Left lung (tissue), 14 donors: ENCODE measurements at places on chromosomes 13 and 19. TPM values are rescaled to one million over a fixed set of nuclear protein-coding genes. Genes with fewer than 3 reads are reported as not detected.
A peak's percentile ranks its signal among the peaks of the same experiment; 100 is the strongest.

Gene C19orf33
- 63.2 TPM for total RNA-seq

DNA sequence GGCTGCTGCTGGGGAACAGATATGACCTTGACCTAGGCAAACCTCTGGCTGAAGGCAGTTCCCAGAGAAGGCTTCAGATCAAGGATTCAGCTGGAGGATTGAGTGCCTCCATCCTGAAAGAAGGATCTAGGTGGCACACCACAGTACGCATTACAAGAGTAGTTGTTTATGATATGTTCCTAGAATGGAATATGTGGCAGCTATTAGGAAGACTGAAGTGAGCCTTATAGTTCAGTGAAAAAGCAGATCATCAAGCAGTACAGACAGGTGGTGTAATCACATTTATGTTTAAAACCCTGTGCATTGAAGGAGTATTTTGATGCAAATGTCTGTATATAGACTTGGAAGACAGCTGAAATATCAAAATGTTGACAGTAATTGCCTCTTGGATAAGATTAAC, 116.0 kb downstream of the ZAR1L start:
- H3K4me3 ChIP-seq = no peak overlapping the region
- no peaks in the 10 kb centered on the region for H3K4me1 ChIP-seq
- H3K36me3 ChIP-seq = no peaks in the 10 kb centered on the region
- H3K27me3 ChIP-seq = no peaks in the 10 kb centered on the region
- DNase-seq = no peak

GRCh38 chr13:109576331-109576813, 210.0 kb downstream of the IRS2 start:
- H3K4me1 ChIP-seq = no peaks in the 10 kb centered on the region
- H3K4me3 ChIP-seq = no peak overlapping the region
- H3K36me3 ChIP-seq = no peaks in the 10 kb centered on the region
- no peak for DNase-seq

- peak overlapping the region; percentile 68 for H3K27ac ChIP-seq
- DNase-seq = no peak
- H3K36me3 ChIP-seq = no peaks in the 10 kb centered on the region
- H3K27me3 ChIP-seq = peaks cover 22% of the 10 kb centered on the region
These were observed 12.1 kb upstream of the HAS1 start for GRCh38 chr19:51735759-51736449.

Gene NLRP7
- 0.09 TPM for total RNA-seq

GRCh38 chr13:48281556-48281955, 22.0 kb upstream of the RB1 start:
- DNase-seq = no peak
- H3K27me3 ChIP-seq = no peaks in the 10 kb centered on the region
- H3K27ac ChIP-seq = no peak overlapping the region
- no peak overlapping the region for H3K4me3 ChIP-seq

- no peak overlapping the region for H3K27ac ChIP-seq
- no peaks in the 10 kb centered on the region for H3K36me3 ChIP-seq
These were observed 99.0 kb downstream of the PCDH20 start for GRCh38 chr13:61316647-61317046.

GRCh38 chr19:33627962-33628839, 6.4 kb downstream of the CHST8 start:
- no peak overlapping the region for H3K27ac ChIP-seq
- no peak for DNase-seq
- H3K27me3 ChIP-seq = peaks cover 15% of the 10 kb centered on the region
- peaks cover 2% of the 10 kb centered on the region for H3K4me1 ChIP-seq
- no peak overlapping the region for H3K4me3 ChIP-seq

- H3K4me1 ChIP-seq = no peaks in the 10 kb centered on the region
- peak overlapping the region; percentile 17 for H3K27ac ChIP-seq
- no peak overlapping the region for H3K4me3 ChIP-seq
These were observed 86.1 kb downstream of the EDNRB start for GRCh38 chr13:77832339-77833100.

DNA sequence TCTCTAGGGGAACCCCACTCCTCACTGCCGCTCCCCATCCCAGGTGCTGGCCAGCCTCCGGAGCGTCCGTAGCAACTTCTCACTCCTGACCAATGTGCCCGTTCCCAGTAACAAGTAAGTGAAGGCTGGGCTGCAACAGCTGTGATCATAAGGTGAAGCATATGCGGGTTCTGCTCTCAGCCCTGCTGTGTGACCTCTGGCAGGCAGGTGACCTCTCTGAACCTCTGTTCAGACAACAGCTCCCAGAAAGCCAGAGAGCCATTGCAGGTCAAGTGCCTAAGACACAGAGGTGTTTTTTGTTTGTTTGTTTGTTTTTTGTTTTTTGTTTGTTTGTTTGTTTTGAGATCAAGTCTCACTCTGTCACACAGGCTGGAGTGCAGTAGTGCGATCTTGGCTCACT, 28.7 kb downstream of the PDE4A start:
- H3K4me3 ChIP-seq = no peak overlapping the region
- no peaks in the 10 kb centered on the region for H3K27me3 ChIP-seq
- no peak overlapping the region for H3K27ac ChIP-seq
- H3K36me3 ChIP-seq = peaks cover 47% of the 10 kb centered on the region

Gene ZNF888
- total RNA-seq = 5.7 TPM

- H3K36me3 ChIP-seq = no peaks in the 10 kb centered on the region
- no peak overlapping the region for H3K4me3 ChIP-seq
- no peaks in the 10 kb centered on the region for H3K27me3 ChIP-seq
- no peak for DNase-seq
These were observed 7.8 kb downstream of the CIC start for GRCh38 chr19:42276821-42277220.

Gene RASAL3
- 27.1 TPM for total RNA-seq

DNA sequence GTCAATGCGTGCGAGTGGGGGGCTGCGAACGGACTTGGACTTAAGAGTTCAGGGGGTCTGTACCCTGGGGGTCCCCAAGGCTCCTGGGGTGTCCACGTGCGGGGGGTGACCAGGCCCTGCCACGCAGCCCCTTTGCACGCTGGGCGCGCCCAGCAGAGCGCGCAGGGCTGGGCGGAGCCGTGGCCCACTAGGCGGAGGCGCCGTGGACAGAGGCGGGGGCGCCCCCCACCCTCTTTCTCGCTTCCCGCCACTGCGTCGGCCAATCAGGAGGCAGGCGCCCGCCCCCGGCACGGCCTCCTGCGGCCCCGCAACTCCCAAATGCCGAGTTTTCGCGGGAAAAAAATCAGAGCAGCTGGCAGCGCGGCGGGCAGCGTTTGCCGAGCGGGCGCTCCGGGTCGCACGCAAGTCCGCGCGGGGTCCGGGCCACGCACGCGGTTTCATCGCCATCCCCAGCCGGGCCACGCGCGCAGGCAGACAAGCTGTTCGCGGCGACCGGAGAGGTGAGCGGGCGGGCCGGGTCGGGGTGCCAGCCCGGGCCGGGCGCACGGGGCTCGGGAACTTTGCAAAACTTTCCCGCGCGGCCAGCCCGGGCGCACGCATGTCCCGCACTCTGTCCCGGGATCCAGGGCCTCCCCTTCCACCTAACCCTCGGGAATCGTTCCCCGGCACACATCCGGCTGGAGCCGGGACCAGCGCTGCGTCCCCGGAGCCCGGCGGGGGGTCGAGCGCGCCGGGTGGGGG, at the start of gene UHRF1:
Gene UHRF1, plus strand, starts transcription at position 346 of the 741 bp plus-strand sequence. CDS start 1,385 bp downstream, outside the sequence.
- peaks cover 15% of the 10 kb centered on the region for H3K27me3 ChIP-seq
- H3K27ac ChIP-seq = no peak within 1 kb of the TSS
- H3K36me3 ChIP-seq = no peaks in the 10 kb centered on the region
- DNase-seq = no peak

- H3K27me3 ChIP-seq = no peaks in the 10 kb centered on the region
- no peak for DNase-seq
- H3K4me3 ChIP-seq = no peak overlapping the region
- no peak overlapping the region for H3K27ac ChIP-seq
- H3K4me1 ChIP-seq = no peaks in the 10 kb centered on the region
- no peaks in the 10 kb centered on the region for H3K36me3 ChIP-seq
These were observed 543.2 kb downstream of the SLITRK6 start for GRCh38 chr13:85255978-85256377.

GRCh38 chr19:4745986-4746385, 22.3 kb upstream of the DPP9 start:
- H3K4me1 ChIP-seq = peaks cover 6% of the 10 kb centered on the region
- H3K36me3 ChIP-seq = no peaks in the 10 kb centered on the region
- no peak overlapping the region for H3K4me3 ChIP-seq
- no peak overlapping the region for H3K27ac ChIP-seq

Gene TBXA2R
- total RNA-seq = 7.9 TPM

GRCh38 chr13:20685092-20685491, 18.4 kb upstream of the IL17D start:
- no peaks in the 10 kb centered on the region for H3K36me3 ChIP-seq
- no peak overlapping the region for H3K27ac ChIP-seq
- H3K4me3 ChIP-seq = no peak overlapping the region
- no peaks in the 10 kb centered on the region for H3K4me1 ChIP-seq

DNA sequence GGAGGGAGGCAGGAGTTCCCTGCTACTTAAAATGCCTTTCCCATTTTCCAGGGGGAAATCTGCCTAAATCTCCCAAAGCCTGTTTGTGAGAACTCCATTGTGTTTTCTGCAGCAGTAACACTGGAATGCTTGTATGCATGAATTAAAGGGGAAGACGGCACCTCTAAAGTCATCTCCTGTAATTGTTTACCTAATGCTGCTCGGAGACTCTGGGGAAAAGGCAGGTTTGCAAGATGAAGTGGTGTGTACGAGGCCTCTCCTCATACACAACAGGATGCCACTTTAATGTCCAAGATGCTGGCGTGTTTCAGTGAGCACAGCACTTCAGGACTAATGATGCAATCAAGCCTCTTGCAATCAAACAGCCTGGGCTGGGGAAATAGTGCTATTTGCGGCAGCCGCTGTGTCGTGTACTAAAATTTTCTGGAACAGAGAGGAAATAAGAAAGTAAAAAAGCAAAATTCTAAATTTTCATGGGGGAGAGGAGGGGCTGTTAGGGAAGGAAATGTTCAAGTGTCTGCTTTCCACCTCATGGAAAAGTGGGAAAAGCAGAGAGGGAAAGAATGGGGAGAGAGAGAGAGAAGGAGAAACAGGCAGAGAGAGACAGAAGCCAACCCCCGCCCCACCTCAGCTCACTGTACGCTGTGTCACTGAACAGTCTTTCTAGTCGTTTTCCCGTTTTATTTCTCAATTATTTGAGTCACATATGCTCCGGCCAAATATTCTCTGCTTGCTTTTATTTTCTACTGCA, 32.9 kb downstream of the TSHZ3 start:
- H3K27me3 ChIP-seq = peaks cover 16% of the 10 kb centered on the region
- H3K36me3 ChIP-seq = no peaks in the 10 kb centered on the region
- no peak overlapping the region for H3K4me3 ChIP-seq

- peak; percentile 77 for DNase-seq
- no peak overlapping the region for H3K27ac ChIP-seq
- no peaks in the 10 kb centered on the region for H3K27me3 ChIP-seq
- H3K36me3 ChIP-seq = no peaks in the 10 kb centered on the region
These were observed 7.2 kb downstream of the ARHGAP33 start for GRCh38 chr19:35782589-35782988.

Gene DENND1C
- 11.8 TPM for total RNA-seq

DNA sequence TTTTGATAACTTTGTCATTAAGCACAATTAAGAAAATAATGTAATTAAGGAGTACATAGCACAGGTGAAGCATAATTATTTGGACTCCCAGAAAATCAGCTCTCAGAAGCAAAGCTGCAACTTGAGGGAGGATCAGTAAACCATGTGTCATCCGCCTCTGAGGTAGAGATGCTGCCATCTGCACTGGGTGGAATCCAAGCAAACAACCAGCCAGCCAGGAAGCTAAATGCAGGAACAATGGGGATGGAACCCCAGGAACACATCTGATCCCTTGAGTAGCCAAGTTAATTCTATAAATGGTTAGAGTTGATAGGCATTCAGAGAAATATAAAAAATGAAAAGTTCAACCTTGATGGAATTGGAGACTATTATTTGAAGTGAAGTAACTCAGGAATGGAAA, 520.2 kb downstream of the RFC3 start:
- H3K4me3 ChIP-seq = no peak overlapping the region
- no peak for DNase-seq
- no peaks in the 10 kb centered on the region for H3K27me3 ChIP-seq
- H3K27ac ChIP-seq = no peak overlapping the region
- H3K36me3 ChIP-seq = no peaks in the 10 kb centered on the region

DNA sequence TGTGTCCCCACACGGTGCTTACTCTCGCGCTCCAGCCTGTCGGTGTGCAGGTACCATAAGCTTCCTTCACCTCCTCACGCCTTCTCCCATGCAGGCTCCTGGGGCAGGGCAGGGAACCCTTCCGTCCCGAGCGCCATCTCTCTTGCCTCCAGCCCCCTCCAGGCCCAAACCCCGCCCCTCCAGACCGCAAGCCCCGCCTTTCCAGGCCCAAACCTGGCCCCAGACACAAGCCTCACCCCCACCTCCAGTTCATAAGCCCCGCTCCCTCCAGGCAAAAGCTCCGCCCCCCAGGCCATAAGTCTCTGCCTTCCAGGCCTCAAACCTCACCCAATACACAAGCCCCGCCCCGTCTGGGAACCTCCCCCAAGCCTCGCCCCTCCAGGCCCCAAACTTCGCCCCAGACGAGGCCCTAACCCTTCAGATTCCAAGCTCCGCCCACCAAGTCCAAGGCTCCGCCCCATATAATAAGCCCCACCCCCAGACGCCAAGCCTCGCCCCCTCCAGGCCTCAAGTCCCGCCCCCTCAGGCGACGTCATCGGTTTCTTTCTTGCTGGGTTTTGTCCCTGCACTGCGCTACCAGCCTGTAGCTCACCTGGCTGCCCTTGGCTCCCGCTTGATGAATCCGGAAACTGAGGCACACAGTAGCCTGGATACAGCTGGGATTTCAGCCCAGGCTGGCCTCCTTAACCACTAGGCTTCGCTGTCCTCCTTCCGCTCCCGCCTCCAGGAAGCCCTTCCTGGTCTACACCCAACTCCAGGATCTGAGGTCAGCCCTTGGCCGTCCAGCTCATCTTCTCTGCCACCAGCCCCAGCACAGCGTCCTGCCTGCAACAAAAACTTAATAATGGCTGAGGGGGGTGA, 16.1 kb downstream of the MKNK2 start:
- peaks cover 26% of the 10 kb centered on the region for H3K36me3 ChIP-seq
- no peaks in the 10 kb centered on the region for H3K27me3 ChIP-seq

DNA sequence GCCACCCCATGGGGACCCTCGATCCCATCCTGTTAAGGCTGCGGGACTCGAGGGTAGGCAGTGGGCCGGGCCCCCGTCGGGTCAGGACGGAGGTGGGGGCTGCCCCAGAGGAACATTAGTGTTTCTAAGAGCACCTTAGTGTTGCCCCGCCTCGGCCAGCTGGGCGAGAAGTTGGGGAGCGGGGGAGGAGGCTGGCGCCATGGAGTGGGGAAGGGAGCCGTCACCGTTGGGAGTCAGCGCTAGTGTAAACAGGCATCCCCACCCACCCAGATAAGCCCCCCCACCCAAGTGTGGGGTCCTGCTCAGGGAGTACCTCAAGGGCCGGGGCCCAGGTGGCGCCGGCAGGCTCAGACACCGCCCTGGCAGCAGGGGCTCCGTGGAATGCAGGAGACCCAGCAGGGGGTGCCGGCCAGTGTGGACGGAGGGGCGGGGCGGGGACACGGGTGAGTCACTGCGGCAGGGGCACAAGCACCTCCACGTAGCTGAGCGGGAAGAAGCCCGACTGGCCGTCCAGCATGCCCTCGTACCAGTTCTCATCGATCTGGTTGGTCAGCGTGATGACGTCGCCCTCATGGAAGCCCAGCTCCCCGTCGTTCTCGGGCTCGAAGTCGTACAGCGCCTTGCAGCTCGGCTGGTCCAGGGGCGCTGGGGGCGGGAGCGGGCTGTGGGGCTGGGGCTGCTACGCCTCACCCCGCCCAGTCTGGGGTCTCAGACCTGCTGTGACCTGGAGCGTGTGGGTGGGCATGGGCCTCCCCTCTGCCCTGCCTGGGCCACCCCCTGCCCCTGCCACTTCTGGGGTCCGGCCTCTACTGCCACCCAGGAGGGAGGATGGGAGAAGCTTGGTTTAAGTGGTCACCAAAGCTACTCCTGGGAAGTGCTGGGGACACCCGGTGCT, 18.0 kb downstream of the MPND start:
- no peak overlapping the region for H3K27ac ChIP-seq
- peaks cover 96% of the 10 kb centered on the region for H3K36me3 ChIP-seq
- H3K27me3 ChIP-seq = no peaks in the 10 kb centered on the region
- H3K4me1 ChIP-seq = no peaks in the 10 kb centered on the region
